ENCODE measurements at places on chromosomes 4 and X.

GRCh38 chrX:132584936-132585335 is 96.1 kb upstream of the MBNL3 start:
- DNase-seq = no peak

DNA sequence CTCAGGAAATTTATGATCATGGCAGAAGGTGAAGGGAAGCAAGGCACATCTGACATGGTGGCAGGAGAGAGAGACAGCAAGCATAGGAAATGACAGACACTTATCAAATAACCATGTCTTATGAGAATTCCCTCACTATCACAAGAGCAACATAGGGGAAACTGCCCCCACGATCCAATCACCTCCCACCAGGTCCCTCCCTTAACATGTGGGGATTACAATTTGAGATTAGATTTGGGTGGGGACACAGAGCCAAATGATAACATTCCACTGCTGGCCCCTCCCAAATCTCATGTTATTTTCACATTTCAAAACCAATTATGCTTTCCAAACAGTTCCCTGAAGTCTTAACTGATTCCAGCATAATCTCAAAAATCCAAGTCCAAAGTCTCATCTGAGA is 8.2 kb upstream of the TMA16 start:
- DNase-seq = no peak

- DNase-seq = peak; percentile 36
Observed at GRCh38 chrX:74534569-74535038, 79.8 kb downstream of the RLIM start.

GRCh38 chrX:122087341-122087740 is 1039.9 kb downstream of the GLUD2 start:
- no peak for DNase-seq

DNA sequence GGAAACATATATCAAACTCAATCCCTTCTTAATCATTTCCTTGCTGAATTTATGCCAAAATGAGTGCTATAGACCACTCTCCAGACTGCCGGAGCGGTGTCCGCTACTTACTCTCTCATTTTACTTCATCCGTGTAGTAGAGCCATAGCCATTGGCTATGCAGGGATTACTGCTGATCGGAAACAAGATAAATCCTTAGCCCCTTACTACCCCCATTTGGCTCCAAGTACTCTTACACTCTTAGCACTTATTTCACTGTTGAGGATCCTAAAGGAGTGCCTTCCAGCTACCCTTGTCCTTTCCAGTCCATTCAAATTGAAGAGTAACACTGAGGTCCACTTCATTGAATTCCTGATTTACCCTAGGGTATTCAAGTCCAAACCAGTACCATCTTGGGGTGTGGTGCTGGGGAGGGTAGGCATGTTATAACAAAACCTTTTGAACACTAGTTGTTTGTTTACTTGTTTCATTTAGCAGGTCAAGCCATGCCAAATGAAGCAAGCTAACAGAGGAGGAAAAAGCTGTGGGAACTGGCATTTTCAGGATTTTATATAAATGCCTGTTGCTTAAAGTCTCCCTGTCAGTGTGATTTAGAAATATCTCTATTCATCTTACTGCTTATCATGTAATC is 715.1 kb downstream of the FSTL5 start:
- DNase-seq = no peak

- DNase-seq = peak; percentile 78
Observed at GRCh38 chr4:40283968-40284367, 51.2 kb upstream of the CHRNA9 start.

DNA sequence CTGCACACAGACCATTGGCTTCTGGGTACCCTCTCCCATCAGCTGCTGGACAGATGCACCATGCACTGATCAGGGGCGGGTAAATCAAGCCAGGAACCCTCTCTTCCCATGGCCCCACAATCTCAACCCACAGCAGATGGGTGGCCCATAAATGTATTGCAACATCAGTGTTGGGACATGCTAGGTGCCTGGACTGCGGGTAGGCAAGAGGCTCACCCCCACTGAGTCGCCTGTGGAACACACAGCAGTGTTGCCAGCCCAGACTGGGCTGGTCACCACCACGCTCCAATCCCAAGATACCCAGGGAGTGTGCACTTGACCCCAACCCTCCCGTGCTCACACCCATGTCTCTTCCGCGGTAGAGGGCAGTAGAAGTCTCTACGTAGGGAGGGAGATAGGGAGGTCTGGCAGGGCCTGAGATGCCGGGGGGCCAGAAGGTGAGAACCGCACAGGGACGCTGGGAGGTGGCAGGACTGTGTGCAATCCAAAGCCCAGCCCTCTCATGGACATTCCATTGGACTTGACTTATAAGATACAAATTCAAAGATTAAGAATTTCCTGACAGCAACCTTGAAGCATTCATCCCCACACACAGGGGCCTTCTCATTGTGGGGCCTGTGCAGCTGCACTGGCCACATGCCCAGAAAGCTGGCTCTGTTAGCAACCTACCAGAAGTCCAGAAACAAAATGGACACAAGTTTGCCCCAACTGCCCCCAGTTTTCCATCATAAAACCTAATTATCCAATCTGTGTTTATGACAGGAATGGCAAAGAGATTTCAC is 183.7 kb downstream of the NSUN7 start:
- DNase-seq = no peak

GRCh38 chr4:111880116-111880515 is 265.1 kb upstream of the FAM241A start:
- DNase-seq = no peak

DNA sequence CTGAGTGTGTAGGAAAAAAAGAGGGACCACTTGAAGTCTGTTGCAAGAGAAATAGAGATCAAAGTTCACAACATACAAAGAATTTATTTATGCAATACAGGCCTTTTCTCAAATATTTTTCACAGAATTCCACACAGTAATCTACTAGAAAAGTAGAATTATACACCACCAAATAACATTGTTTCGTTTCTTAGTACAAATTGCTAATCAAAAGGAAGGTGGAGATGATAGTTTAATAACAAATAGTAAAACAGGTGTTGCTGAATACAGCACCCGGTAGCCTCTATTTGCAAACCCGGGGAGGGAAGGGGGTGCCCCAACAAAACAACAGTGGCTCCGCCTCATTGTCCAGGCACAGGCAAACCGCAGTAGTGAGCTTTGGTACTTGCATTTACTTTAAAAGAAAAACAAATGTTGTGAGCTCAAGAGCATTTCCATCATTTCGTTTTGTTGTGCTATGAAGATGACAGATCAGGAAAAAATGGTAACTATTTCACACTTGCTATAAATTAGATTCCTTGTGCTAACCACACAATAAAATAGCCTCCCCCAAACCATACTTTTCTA is 186.4 kb downstream of the DCLK2 start:
- DNase-seq = no peak

- no peak for DNase-seq
Observed at GRCh38 chr4:138865765-138866164, 149.8 kb upstream of the NOCT start.

DNA sequence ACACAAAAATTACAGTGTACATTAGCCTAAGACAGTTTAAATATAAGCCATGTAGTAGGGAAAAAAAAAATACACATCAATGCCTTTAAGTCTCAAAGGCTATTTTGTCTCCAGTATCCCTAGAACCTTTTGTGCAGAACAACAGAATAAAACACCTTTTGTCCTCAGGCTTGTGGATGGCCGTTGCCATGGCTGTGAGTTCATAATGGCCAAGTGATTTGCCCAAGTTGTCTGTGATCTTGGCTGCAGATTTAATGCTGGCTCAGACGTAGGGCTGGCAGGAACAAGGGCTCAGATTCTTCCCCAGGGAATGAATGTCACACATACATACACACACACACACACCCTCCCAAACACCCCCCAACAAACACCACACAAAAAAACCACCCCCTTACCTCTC is 25.3 kb downstream of the GPM6B start:
- DNase-seq = no peak

GRCh38 chr4:179871726-179872125 is 2371.5 kb upstream of the TENM3 start:
- no peak for DNase-seq

DNA sequence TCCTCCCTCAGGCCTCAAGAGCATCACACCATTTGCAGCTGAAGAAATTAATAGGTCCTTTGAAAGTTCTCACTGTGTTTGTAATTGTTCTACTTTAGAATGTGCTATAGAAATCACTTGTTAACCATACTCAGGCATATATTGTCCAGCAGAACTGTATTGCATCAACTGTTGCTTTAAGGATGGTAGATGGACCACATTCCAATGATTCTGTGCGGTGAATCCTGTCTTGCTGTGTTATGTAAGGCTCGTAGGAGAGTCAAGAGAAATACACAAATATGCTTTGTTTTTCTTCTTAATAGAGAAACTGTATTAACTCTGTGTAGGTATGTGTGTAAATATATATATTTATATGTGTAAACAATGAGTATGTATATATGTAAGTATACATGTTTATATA is 6.3 kb upstream of the ADGRA3 start:
- no peak for DNase-seq

DNA sequence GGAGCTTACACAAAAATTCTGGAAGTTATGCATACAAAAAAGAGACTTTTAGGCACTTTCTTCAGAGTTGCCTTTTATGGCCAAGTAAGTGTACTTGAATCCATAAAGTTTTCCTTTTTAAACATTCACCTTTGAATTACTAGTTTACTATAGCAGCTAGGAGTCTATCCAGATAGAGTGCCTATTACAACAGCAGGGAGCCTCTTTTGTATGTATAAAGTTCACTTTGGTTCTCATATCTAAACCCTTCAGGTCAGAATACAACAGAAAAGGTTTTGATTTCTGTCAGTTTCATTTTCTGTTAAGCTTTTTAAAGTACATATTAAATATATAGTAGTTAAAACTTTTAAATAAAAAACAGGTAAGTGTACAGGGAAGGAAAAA is 51.4 kb upstream of the IL13RA1 start:
- DNase-seq = no peak

GRCh38 chr4:144449611-144450010 is 196.3 kb upstream of the HHIP start:
- DNase-seq = no peak
